ENCODE measurements at places on chromosomes 13 and 19. TPM values are rescaled to one million over a fixed set of nuclear protein-coding genes. Genes with fewer than 3 reads are reported as not detected.

- no peak for DNase-seq
Observed at GRCh38 chr13:112392719-112393118, 16.6 kb downstream of the SPACA7 start.

- no peak for DNase-seq
Observed at GRCh38 chr13:29761815-29762214, 88.6 kb downstream of the UBL3 start.

- no peak for DNase-seq
Observed at GRCh38 chr19:42303876-42304275, 1.5 kb upstream of the PAFAH1B3 start.

DNA sequence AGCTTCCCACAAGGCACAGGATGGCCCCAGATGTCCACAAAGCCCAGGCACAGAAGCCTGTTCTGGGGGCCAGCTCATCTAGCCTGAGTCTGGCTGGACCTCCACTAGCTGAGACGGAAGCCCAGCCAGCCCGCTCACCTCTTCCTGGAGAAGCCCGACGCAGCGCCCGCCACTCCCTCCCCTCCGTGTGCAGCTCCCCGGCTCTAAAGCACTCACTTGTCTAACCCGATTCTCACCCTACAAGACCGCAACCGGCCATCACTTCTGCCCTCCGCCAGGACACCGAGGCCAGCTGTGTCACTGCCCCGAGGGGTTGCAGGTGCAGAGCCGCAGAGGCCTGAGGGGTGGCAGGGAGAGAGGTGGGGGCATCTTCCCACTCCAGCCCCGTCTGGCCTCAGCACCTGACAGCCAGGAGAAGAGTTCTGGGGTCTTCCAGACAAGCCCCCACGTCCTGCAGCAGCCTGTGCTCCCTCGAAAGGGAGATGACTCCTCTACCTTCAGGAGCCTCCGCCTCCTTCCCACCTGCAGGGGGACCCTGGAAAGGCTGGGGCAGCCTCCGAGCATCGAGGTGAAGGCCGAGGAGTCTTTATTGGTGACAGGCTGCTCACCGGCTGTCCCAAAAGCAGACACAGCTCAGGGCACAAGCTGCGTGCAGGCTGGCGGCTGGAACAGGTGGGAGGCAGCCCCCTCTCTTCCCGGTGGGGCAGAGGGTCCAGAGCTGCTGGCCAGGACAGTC is 5.9 kb upstream of the DIRAS1 start:
- DNase-seq = no peak

DNA sequence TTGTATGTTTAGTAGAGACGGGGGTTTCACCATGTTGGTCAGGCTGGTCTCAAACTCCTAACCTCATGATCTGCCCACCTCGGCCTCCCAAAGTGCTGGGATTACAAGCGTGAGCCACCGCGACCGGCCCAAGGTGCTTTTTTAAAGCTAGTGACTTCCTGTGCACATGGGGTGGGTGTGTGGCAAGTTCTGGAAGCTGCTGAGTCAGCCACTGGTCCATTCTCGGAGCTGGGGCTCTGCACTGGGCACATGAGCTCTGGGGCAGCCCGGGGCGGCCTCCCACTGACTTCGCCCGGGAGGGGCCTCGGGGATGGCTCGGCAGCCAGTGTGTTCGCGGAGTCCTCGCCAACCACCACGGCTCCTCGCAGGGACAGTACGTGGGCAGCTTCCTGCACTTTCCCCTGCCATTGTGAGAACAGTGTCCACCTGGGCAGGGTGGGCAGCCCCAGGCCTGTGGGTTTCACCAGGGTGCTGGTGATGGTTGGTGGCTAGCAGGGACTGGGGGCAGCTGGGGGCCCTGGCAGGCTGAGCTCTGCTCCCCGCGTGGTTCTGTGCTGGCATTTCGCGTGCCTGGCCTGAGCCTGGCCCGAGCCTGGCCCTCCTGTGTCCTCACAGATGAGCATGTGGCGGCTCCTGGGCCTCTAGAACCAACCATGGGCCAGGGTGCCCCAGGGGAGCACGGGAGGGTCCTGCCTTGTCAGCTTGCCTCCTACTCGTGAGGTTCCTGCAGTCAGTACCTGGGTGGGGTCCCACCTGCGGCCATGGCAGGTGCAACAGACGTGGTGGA is 12.2 kb downstream of the CBARP start:
- DNase-seq = no peak

- no peak for DNase-seq
Observed at GRCh38 chr13:100540621-100541020, 48.0 kb downstream of the GGACT start.

DNA sequence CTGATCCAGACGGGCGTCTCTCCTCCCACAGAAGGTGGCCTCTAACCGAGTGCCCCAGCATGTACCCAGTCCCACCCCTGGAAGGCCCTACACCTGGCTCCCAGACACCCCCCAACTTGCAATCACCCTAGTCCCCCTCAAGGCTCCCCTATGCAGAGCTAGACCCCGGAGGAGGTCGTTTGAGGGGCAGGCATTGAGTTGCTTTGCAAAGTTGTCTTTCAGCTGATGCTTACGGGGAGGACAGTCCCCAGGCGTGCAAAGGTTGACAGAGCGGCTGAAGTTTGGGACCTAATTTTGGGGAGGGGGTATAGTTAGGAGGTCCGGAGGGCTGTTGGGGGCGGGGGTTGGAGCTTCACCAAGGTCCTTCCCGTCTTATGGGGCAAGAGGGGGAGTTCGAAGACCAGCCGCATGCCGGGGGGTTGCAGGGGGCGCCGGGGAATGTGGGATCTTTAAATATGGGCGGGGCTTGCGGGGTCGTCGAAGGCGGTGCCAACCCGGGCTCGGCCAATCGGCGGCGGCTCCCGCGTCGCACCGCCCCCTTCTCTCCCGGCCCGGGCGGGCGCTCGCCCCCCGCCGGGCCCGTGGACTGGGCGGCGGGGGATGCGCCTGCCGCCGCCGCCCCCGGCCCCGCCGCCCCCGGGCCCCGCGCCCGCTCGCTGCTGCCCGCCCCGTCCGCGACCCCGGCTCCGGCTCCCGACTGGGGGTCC is at the start of gene KCNN1:
Gene KCNN1 (plus strand): TSS at position 558 of the 707 bp plus-strand sequence. CDS start 6,782 bp downstream, outside the sequence.
- no peak for DNase-seq

DNA sequence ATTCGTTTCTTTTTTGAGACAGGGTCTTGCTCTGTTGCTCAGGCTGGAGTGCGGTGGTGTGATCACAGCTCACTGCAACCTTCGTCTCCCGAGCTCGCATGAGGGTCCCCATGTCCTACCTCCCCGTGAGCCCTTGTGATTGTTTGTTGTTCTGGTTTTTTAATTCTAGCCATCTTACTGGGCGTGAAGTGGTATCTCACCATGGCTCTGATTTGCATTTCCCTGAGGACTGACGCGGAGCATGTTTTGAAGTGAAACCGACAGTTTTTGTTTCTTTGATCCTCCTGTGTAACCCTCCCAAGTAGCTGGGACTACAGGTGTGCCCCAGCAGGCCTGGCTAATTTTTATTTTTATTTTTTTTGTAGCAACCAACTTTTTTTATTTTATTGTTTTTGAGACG is 21.7 kb downstream of the GNG7 start:
- DNase-seq = no peak

DNA sequence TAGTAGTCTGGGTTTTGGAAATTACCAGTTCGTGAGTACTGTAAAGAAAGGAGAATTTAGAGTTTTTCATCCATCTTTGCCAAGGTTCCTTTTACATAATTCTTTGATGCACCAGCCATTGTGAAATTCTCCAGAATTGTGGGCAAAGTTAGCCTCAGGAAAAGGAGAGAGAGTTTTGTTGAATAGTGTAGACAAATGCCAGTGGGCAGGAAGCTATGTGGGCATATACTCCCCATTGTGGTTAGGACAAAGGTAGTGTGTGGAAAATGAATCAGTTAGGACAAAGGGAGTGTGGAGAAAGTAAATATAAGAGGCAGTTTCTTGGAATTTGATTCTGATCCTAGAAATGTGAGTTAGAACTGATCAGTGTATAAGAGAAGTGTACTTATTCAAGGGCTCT is 67.9 kb downstream of the PCCA start:
- DNase-seq = no peak

DNA sequence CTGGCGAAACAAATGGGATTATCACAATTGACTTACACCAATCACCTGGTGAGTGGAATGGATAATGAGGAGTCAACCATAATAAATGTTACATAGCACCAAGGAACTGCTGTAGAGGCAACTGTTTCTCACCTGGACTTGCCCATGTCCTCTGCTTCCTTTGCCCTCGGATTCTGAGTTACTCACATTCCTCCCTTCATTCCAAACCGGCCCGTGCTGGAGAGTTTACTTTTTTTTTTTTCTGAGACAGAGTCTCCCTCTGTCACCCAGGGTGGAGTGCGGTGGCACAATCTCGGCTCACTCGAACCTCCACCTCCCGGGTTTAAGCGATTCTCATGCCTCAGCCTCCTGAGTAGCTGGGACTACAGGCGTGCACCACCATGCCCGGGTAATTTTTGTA is 41.5 kb upstream of the TSC22D1 start:
- DNase-seq = no peak

DNA sequence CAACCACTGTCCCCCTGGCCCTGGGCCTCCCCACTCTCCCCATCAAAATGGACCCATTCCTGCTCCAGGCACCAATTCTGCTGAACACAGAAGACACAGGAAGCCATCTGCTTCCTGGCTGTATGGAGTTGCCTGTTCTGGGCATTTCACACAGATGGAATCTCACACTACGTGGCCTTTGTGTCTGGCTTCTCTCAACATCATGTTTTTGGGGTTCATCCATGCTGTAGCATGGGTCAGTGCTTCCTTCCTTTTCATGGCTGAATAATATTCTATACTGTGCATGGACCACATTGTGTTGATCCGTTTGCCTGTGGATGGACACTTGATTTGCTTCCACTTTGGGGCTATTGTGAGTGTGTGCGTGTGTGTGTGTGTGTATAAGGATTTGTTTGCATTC is 15.0 kb upstream of the KLF2 start:
- no peak for DNase-seq

The SWSAP1 gene
- 4.1 TPM for total RNA-seq

GRCh38 chr13:26022538-26023292 is 29.1 kb downstream of the SHISA2 start:
- no peak for DNase-seq

The LIN7B gene
- 5.4 TPM for total RNA-seq

The FAM32A gene
- total RNA-seq = 108 TPM

DNA sequence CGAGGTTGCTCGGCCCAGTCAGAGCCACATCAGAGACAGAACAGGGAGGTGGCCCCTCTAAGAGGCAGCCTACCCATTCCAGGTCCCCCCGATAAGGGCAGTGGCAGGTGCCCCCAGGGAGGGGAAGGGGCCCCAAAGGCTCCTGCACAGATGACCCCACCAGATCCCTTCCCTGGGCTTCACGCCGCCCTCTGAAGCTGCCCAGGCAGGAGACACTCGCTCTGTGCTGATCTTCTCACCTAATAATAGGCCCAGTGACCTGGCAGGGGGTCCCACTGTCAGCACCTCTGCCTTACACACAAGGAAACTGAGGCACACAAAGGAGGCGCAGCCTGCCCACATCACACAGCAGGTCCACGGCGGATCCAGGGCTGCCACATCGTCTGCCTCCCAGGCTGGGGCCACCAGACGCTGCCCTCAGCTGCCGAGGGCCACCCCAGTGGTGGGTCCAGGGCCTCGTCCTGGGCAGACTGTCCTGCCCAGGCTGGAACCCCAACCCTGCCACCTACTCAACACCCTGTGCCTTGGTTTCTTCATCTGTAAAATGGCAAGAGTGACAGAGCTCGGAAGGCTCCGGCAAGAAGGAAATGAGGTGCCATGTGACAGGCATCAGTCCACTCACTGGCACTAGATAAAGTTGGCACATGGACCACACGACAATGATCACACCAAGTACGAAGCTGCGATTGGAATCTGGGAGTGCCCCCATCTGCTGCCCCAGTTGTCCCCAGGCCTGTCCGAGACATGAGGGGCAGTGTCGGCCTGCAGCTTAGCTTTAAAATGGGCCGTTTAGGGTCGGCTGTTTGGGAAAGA is 56.5 kb downstream of the KLF2 start:
- DNase-seq = no peak

DNA sequence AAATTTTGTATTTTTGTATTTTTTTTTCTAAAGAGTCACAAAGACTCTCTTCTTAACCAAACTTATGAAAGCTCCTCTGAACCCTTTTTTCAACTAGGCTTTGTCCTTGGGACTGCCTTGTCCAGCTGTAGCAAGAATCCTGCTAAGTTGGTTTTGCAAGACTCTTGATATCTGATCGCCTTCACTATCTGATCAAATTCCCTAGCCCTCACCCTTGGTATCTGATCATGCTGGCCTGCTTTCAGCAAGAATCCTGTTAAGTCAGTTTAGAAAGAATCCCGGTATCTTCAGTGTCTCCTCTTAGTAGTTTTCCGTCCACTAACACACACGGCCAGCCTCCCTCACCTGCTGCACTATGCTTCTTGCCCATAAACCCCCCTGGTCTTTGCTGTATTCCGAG is 1.9 kb upstream of the SIGLEC5 start:
- no peak for DNase-seq

DNA sequence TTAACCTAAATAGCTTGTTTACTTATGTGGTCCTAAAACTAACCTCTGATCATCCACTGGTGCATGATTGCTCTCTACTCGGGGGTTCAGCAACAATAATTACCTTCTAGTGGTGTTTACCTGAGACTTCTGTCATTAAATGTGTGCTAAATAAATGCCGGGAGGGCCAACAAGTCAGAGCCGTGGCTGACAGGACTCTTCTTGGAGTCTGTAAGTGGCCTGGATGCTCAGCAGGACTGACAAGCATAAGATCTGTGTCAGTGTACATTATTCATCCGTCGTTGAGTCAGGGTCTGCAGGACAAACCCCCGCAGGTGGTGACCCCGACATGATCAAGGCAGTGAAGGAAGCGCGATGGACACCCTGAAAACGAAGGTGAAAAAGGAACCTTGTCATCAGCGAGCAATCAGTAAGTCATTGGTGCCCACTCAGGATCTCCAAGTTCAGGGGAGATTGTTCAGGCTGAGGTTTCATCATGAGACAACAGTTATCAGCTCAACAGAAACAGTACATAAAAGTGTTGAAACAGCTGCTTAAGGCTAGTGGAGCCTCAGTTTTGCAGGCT is 1466.9 kb downstream of the UQCRFS1 start:
- no peak for DNase-seq

- no peak for DNase-seq
Observed at GRCh38 chr13:33208290-33209220, 77.0 kb downstream of the STARD13 start.

The ZNF440 gene
- 7.8 TPM for total RNA-seq

GRCh38 chr19:14748601-14749000 is 29.8 kb downstream of the ADGRE2 start:
- DNase-seq = no peak

DNA sequence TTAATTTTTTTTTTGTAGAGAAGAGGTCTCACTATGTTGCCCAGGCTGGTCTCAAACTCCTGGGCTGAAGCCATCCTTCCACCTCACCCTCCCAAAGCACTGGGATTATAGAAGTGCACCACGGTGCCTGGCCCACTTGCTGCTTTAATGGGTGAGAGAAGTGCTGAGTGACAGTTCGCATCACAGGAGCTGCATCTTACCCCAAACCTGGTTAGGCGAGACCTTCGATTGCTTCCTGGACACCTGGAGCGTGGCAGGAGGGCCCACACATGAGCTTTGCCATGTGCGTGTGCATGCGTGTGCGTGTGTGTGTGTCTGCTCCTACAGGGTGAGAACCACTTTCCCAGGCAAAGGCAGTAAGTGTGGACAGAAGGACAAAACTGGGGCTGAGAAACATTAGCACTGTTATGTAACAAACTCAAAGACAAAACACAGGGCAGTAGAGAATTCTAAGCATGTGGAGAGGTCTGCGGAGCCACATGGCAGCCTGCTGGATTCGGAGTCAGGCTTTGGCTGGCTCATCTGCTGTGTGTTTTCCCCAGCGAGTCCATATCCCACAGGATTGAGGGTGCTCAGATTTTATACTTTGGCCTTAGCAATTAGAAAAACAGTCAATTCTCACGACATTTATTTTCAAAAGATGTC is 11.7 kb upstream of the MTIF3 start:
- no peak for DNase-seq

The PRR19 gene
- 1.8 TPM for total RNA-seq

The TUBA3C gene
- not detected for total RNA-seq

GRCh38 chr13:93249364-93250306 is 23.0 kb downstream of the GPC6 start:
- DNase-seq = no peak

Measured in glomerular endothelial cell (primary cell).